RWPE2 (cell line): ENCODE measurements at places on chromosomes 2 and 18.

- no peak for DNase-seq
These were observed 35.6 kb downstream of the PPP3R1 start for GRCh38 chr2:68216454-68217310.

- DNase-seq: no peak
These were observed 44.1 kb downstream of the CABLES1 start for GRCh38 chr18:23179416-23179815.

DNA sequence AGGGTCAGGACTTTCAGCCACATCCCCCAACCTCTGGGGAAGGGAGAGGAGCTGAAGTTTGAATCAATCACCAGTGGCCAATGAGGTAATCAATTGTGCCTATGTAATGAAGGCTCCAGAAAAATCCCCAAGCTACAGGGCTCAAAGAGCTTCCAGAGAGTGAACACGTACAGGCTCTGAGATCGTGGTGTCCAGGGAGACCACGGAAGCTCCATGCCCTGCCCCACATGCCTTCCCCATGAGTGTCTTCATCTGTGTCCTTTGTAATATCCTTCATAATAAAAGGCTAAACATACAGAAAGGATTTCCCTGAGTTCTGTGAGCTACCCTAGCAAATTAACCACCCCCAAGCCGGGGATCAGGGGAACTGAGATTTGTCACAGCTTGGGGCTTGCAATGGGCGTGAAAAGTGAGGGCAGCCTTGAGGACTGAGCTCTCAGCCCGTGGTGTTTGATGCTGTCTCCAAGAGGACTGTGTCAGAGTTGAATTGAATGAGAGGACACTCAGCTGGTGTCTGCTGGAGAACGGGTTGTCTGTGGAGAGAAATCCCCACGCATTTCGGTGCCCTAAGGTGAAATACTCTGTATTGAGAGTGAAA lies 25.5 kb upstream of the TUBB6 start:
- peak; percentile 86 for DNase-seq

DNA sequence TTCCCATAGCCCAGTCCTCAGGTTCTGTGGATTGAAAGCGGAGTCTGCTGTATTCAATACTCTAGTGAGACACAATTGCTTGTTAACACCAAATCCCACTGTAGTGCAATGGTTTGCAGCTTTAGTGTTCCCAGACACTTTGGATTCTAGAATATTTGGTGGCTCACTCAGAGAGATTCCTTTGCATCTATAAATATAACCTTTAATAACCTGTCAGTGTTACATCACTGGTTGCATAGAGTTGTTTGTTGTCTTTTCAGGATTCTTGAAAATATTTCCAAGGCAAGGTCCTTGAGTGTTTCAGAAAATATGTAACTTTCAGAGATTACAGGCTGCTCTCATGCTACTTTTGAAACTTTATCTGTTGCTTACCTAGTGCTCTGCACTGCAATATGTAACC lies 157.5 kb downstream of the ZEB2 start:
- no peak for DNase-seq

- no peak for DNase-seq
These were observed 56.3 kb downstream of the GTF3C3 start for GRCh38 chr2:196743165-196743564.

- no peak for DNase-seq
These were observed 1.7 kb downstream of the TRIP12 start for GRCh38 chr2:229920011-229920641.

GRCh38 chr2:14288016-14288415 lies 344.5 kb upstream of the LRATD1 start:
- DNase-seq: peak; percentile 78

DNA sequence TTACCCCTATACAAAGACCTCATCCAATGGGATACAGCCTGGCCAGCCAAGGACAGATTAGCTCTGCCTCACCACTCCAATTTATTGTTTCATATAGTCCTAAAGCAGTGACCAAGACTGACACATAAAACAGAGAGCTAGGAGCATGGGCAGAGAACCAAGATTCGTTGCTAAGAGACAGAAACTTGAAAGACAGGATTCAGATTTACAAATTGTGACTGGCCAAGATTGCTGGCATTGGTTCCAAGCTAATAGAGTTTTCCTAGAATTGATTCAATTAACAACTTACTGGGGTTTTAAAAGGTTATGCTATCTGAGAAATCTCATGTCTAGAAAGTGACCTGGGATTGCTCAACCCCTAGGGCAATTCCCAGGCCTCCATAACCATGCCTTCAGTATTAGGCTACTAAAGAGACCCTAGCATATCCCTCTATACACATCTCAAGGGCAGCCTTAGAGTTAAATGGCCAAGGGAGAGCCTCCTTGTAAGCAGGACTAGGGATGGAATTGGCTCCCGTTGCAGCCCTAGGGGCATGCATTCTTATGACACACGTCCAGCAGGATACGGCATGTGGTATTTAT lies 75.6 kb downstream of the ICOS start:
- no peak for DNase-seq

GRCh38 chr2:215637651-215638050 lies 201.8 kb upstream of the FN1 start:
- no peak for DNase-seq

DNA sequence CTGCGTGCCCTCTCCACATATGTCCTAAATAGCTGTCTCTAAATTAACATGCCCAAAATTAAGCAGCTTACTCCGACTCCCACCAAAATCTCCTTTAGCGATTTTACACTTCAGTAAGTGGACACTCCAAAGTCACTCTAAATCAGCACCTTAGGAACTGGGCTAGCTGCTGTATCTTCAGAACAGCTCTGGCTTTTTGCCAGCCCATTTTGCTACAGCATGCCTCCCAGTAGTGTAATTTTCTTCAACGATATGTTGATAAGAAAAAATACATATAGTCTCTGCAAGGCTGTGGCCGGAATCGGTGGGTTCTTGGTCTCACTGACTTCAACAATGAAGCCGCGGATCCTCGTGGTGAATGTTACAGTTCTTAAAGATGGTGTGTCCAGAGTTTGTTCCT lies 291.8 kb upstream of the RGPD4 start:
- no peak for DNase-seq

GRCh38 chr2:67055387-67056304 lies 341.5 kb upstream of the ETAA1 start:
- no peak for DNase-seq

GRCh38 chr2:231111987-231112386 lies 12.9 kb downstream of the HTR2B start:
- no peak for DNase-seq

GRCh38 chr18:74963820-74964446 lies 245.0 kb downstream of the PTGR3 start:
- DNase-seq: no peak

GRCh38 chr2:10439185-10439879 lies 8.8 kb downstream of the ODC1 start:
- DNase-seq: no peak

- DNase-seq: no peak
These were observed 22.1 kb downstream of the MFF start for GRCh38 chr2:227347117-227347516.

DNA sequence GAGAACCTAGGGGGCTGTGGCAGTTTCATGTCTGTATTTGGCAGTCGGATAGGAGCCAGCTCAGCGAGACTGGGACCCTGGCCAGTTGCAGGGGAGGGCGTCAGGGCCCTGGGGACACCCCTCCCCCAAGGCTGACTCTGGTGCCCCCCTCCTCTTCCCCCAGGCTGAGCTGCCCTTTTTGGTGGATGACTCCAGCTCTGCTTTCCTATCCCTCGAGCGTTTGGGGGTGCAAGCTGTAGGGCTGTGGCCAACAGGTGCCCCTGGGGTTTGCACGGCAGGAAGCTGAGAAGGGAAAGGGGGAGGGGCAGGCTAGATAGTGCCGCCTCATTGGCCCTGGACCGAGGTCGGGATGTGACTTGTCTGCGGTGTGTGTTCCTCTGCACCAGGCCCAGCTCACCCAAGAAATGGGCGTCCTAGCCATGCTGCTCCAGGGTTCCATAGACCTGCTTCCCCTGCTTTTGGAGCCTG lies 26.4 kb downstream of the SPEG start:
- no peak for DNase-seq

- DNase-seq: peak; percentile 78
These were observed 54.9 kb upstream of the MAP2 start for GRCh38 chr2:209368914-209369313.

- no peak for DNase-seq
These were observed 55.1 kb downstream of the ADD2 start for GRCh38 chr2:70712916-70713315.

DNA sequence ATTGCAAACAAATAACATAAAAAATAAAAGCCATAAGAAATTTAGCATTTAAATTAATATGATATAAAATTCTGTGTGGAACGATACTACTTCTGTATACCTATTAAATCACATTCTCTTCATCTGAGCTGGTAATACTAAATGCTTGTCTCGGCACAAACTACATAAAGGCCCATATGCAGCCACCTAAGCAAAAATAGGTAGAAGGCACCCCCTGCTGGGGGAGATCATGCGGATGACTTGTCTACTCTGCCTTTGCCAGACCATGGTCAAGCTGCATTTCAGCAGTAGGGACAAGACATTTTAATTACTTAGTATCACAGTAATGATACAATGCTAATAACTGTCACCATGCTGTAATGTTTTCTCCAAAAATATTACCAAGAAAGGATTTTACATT lies 108.0 kb downstream of the CDH19 start:
- DNase-seq: no peak

DNA sequence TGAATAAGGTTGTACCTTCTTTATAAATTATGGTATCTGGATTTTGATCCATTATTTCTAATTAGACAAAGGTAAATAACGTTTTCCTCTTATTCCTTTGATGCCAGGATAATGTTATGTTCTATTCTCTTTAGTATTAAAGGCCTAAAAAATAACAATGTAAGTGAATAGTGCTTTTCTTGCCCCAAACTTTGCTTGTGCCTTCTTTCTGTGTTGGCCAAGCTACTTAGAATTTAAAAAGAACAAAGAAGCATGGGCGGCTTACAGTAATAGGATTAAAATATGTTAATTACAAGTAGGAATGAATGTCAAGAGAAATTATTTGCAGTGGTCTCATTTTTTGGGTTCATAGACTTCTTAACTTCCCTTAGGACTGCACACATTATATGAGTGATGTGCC lies 105.0 kb upstream of the FSIP2 start:
- no peak for DNase-seq

DNA sequence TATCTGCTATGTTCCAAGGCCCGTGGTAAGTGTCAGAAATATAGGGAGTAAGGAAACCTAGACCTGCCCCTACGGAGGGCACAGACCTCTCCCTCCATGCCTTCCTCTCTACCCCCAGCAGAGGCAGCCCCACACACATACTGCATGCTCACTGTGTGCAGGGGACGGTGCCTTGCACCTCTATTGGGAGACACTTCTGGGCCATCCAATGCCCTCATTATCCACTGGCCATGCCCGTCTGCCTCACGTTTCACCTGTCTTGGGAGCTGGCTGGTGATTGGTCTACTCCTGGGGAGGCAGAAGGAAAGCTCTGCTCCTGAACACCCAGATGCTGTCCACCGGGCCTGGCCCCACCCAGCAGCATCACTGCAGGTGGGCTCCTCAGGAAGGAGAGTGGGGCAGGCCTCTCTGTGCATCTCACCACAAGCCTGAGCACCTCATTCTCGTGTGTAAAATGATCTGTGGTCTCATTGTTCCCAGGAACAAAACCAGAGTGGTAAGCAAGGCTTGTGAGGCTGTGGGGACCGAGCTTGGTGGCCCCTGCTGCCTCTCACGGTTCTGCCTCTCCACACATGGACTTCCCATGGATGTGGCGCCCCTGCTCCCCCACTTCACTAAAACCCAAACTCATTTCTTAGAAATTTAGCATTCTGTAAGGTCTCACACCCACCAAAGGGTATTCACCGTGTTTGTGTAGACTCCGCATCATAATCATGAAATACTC lies 312.5 kb upstream of the HS6ST1 start:
- DNase-seq: no peak

DNA sequence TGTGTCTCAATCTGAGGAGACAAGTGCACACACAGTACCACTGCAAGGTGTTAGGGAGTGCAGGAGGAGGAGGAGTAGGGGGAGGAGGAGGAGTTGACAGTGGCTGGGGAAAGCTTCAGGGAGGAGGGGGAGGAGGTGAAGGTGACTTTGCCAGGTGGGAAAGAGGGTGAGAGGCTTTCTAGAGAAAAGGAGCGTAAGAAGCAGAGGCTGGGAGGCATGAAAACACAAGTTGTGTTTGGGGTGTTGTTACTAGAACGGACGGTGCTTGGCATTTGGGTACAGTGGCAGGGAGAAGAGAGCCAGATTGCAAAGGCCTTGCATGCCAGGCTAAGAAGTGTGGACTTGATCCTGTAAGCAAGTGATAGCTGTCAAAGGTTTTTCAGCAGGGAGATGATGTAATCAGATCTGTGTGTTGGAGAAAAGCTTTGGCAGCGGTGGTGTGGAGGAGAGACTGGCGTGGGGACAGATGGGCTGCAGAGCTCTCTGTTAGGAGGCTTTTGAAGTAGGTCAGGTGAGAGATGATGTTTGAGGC lies 16.2 kb downstream of the TANC1 start:
- no peak for DNase-seq

GRCh38 chr2:134244587-134244986 lies 9.3 kb upstream of the MGAT5 start:
- DNase-seq: no peak

- no peak for DNase-seq
These were observed 46.4 kb downstream of the SLC4A1AP start for GRCh38 chr2:27709960-27710575.

GRCh38 chr2:192236136-192236535 lies 41.4 kb upstream of the TMEFF2 start:
- DNase-seq: no peak

- no peak for DNase-seq
These were observed 5.4 kb downstream of the SPR start for GRCh38 chr2:72892506-72893173.

GRCh38 chr2:98924910-98925309 lies 11.1 kb downstream of the CRACDL start:
- DNase-seq: no peak

- DNase-seq: no peak
These were observed 308.6 kb downstream of the PIEZO2 start for GRCh38 chr18:10840743-10841142.

- no peak for DNase-seq
These were observed 124.1 kb downstream of the PTPRM start for GRCh38 chr18:7691206-7691605.

DNA sequence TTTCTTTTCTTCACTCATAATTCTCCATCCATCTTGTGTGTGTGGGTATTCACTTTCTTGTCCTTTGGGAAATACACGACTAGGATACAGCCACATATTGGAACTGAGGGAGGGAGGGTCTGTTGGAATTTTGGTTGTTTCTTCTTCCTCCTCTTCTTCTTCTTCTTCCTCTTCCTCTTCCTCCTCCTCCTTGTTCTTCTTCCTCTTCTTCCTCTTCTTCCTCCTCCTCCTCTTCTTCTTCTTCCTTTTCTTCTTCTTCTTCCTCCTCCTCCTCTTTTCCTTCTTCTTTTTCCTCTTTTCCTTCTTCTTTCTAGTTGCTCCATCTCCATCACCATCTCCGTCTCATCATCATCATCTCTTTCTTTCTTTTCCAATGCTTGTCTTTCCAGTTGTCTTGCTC lies 1307.3 kb upstream of the ZEB2 start:
- no peak for DNase-seq

GRCh38 chr2:191913796-191914195 lies 66.9 kb upstream of the CAVIN2 start:
- DNase-seq: no peak

- no peak for DNase-seq
These were observed 125.4 kb downstream of the RGPD3 start for GRCh38 chr2:106342831-106343251.

- DNase-seq: no peak
These were observed 100.0 kb upstream of the CXCR4 start for GRCh38 chr2:136217996-136218395.
